ENCODE measurements at places on chromosomes 5 and 9.

DNA sequence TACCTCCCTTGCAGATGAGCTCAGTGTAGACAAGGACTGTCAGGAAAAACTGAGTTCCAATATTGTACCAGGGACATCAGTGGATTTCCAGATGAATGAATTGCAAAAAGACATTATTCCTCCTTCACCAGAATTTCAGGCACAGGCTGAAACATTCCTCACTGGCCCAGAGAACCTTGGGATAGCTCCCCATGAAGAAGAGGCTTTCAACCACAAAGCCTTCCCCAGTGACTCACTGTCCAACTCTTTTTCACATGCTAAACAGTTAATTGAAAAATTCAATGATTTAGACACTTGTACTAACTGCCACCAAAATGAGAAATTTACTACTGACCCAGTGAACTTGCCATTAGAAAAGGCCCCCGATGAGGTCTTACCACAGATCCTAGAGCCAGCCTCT lies 144.5 kb downstream of the UNC13B start:
- DNase-seq: no peak

DNA sequence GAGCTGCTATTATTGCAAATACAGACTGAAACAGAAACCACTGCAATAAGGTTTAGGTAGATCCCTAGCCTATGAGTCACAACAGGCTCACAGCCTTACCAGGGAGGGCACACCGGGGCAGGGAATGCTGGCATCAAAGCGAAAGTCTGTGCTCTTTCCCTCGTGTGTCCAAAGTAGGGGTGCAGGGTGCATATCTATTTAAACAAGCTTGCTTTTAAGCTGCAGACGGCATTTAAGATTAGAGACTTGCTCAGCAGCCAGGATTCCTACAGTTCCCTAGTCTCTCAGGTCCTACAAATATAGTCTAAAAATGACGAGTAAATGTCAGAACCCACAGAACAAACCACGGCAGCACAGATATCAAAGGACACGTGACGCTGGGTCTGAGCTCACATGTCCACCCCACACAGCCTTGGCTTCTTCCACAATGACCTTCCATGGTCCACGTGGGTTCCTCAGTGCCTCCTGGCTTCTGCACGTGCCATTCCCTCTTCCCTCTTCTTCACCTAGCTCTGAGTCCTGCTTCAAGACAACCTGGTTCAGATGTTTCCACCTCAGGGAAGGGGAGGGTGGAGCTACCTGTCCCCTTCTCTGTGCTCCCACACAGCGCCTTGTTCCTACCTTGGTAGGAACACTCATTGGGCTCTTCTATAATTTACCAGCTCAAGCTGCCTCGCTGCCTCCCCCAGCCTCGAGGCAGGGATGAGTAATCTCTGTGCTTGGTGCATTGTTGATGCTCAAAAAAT lies 193.2 kb downstream of the MAPKAP1 start:
- peak; percentile 5 for DNase-seq

- no peak for DNase-seq
Observed at GRCh38 chr5:1187234-1187949, 14.0 kb upstream of the SLC6A19 start.

- DNase-seq: no peak
Observed at GRCh38 chr9:76369583-76369982, 24.6 kb downstream of the RFK start.

GRCh38 chr9:36319806-36320205 lies 61.6 kb upstream of the GNE start:
- DNase-seq: no peak

DNA sequence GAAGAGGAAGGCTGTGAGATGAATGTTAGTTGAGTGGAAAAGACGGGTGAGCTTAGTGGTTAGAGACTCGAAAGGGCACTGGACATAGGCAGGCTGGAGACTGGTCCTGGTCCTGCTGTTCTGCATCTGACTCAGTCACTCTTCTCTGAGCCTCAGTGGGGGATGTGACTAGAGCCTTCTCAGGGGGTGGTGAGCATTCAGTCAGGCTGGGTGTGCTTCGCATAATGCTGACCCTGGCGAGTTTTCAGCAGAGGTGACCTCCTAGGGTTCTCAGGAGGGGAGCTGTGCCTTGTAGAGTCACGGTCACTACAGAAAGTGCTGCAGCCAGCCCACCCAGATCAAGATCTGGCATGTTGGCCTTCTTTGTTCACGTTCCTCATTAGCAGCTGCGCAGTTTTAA lies 44.3 kb downstream of the PRRC2B start:
- no peak for DNase-seq

DNA sequence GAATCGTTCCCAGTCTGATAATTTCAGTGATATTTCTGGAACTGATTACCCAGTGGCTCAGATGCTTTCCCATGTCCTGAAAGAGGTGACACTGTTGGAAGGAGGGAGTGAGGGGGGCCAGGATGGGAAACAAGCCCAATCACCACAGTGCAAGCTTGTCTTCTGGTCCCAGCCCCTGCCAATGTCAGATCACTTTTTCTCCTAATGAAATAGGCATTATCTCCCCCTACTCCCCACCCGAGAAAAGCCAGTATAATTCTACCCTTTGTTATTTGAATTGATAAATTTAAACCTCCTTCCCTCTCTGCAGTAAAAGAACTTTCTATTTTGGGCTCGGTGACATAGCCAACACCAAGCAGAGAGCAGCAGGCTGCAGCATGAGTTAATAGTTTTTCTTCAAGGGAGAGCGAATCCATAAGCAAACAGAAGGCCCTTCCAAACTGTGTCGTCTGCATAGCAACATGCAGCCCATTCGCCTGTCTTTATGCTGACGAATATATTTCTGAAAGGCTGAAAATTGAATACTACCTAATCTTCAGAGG lies 14.6 kb upstream of the PPP2CA start:
- no peak for DNase-seq

DNA sequence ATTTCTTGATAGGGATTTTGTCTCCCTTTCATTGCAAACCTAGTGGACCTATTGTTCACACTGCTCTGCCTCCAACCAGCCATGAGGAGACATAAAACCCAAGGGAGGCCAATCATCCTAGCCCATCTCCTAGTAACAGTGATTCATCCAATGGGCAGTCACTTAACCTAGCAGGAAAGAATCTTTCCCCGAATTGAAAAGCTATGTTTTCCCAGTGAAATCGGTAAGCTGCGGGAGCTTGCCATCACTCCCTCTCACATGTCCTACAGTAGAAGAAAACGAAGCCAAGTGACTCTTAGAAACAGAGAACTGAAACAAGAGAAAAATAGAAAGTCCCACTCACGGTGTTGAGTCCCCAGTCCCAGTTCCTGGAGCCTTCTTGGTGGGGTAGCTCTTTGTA lies 123.3 kb downstream of the SUSD1 start:
- DNase-seq: no peak

DNA sequence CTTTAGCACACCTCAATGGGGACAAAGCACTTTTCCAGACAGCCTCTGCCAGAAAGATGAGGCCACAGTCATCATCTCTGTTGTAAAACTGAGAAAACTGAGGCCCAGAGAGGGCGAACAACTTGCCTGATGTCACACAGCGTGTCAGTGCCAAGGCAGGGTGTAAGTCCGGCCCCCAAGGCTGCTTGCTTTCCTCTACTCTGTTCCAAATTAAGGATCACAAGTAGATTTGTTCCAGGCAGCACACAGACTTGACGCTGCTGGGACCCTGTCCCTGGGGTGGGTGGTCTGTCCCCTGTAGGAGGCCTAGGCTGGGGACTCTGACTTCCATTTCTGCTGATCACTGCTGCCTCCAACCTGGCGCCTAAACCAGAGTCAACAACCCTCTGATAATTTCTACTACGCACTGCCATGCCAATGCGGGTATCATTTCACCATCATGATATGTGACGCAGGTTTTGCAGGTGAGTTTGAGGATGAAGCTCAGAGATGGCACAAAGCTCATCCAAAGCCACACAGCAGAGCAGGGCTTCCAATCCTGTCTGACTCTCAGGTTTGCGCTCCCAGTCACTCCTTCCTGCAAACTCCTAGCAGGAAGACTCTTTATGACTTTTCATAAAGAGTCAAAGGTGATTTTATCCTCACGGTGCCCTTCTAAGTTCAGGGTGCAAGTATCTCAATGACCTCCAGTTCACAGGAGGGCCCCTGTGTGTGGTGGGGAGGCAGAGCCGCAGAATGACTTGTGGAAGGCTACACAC lies 13.5 kb upstream of the RALGDS start:
- DNase-seq: peak; percentile 48

DNA sequence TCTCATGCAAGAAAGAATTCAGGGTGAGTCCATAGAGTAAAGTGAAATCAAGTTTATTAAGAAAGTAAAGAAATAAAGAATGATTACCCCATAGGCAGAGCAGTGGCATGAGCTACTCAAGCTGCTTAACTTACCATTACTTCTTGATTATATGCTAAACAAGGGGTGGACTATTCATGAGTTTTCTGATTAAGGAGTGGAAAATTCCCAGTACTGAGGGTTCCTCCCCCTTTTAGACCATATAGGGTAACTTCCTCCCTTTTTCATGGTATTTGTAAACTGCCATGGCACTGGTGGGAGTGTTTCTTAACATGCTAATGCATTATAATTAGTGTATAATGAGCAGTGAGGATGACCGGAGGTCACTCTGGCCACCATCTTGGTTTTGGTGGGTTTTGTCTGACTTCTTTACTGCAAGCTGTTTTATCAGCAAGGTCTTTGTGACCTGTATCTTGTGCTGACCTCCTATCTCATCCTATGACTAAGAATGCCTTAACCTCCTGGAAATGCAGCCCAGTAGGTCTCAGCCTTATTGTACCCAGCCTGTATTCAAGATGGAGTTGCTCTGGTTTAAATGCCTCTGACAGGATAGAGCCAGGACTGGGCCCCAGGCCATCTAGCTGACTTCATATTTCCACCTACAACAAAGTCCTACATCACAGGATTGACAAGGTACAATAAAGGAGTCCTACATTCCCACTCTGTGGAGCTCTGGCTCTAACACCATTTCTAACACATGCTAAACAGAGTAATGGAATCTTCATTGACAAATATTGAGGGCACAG lies 186.7 kb downstream of the NXNL2 start:
- no peak for DNase-seq

GRCh38 chr5:140073296-140073695 lies 30.2 kb upstream of the NRG2 start:
- peak; percentile 61 for DNase-seq

DNA sequence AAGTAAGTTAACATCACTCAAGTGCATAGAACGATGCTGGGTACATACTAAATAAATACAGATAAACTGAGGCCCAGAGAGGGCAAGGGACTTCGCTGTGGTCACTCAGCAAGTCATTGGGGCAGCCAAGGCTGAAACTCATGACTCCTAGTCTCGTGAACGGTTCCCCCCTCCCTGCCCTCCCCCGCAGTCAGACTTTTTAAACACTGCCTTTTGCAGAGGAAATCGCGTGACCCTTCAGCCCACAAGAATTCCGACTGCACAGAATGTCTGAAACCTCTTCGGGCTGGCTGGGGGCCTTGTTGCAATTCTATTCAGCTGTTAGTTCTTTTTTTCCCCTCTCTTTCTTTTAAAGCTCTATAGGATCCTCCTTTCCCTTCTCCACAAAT lies 28.1 kb downstream of the NEK6 start:
- peak; percentile 63 for DNase-seq

DNA sequence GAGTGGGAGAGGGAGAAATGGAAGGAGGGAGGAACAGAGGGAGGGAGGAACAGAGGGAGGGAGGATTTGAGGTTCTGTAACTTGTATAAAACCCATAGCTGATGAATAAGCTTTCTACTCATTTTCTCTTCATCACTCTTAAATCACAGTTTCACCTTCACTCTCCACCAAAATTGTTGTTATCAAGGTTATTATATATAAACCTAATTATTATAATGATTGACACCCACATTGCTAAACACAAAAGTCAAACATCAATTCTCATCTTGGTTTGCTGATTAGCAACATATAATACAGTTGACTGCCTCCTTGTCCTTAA lies 229.0 kb upstream of the PAPPA start:
- DNase-seq: no peak

GRCh38 chr5:178416206-178416882 lies 173.8 kb downstream of the COL23A1 start:
- no peak for DNase-seq

GRCh38 chr5:126438267-126438666 lies 15.1 kb downstream of the GRAMD2B start:
- no peak for DNase-seq

GRCh38 chr5:119390404-119390803 lies 34.6 kb downstream of the TNFAIP8 start:
- DNase-seq: no peak

DNA sequence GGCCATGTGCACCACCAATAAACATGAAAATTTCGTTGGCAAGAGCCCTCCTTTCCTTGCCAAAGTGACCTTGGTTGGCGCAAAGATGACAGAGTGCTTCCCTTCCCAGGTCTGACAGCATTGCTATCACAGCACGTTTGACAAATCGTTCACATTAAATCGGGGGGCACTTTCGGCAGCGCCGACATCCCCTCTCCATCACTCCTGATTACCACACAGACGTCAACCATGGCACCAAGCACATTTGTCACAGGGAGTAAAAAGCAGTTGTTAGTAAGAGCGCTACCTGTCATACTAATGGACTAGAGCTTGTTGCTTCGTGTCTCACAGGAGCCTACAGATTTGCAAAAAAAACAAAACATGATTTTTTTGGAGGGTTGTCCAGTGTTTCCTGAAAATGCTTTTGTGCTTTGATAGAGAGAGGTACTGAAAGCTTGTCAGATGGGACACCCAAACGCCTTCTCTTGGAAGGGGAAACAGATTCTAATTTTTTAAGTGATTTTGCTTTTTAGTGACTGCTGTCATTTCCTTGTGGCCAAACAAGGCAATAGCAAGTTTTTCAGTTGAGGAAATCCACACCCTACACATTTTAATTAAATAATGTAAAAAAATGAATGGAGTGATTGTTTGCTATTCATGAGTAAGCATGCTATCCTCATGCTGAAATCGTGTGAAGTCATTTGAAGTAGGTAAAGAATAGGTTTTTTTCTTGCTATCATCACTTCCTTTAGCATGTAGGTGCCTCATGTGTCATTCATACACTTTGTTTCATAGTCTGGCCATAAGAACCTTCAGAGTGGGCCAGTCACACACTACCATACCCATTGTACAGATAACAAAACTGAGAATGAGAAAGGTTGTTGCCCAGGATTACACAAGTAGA lies 682.8 kb upstream of the WWC1 start:
- no peak for DNase-seq

GRCh38 chr9:84343111-84343521 lies 2.6 kb upstream of the SLC28A3 start:
- DNase-seq: no peak

DNA sequence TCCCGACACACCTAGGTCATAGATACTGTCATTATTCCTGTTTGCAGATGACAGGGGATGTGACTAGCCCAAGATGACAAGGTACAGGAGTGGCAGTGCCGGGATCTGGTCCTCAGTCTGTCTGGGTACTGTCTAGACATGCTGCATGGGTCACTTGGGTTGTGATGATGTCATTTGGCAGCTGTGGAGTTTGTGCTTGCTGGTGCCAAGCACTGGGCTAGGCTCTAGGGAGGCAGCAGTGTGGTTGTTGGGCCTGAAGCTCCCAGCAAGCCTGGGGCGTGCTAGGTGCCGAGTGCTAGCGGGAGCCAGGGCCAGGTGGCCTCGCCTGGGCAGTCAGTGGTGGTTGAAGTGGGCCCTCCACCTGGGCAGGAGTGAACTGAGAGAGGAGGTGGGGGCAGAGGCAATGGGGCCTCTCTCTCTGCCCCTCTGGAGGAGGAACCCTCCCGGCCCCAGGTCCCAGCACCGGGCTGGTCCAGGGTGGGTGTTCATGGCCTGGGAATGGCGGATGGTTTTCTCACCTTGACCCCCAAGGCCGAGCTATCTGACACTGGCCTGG lies 8.8 kb upstream of the ASB6 start:
- DNase-seq: no peak

Data from CD4-positive, alpha-beta T cell treated with Interleukin-1 beta for 1 hour (primary cell).